ENCODE measurements at places on chromosomes 4 and X. TPM values are rescaled to one million over a fixed set of nuclear protein-coding genes. Genes with fewer than 3 reads are reported as not detected.

DNA sequence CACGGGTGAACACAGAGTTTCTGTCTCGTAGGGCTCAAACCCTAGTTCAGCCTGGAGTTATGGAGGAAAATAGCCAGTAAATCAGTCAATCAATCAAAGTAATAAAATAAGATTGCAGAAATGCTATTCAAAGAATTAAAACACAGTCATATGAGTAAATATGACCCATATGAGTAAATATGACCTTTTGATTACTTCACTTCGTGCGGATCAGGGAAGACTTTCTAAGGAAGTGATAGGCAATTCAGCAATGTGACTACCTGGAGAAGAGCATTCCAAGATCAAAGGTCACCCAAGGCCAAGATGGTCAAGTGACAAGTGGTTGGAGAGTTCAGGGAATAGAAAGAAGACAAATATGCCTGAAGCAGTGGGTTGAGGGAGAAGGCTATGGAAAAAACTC, 722.6 kb downstream of the ADGRL3 start:
- DNase-seq = peak; percentile 2

DNA sequence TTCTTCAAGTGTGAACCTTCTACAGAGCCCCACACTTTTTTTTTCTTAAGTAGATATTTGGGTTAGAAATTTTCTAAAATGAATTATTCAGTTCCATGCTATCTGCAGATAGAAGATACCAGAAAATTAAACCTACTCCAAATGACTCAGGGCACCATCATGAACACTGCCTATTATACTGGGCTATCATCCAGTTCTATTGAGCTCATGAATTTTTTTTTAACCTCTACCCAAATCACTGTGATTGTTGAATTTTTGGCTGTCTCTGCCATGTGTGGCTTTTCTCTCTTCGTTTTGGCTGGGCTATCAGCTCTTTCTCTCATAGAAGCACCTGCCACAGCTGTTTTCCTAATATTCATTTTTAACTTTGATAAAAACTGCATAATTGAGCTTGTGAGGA, 31.0 kb upstream of the SLC34A2 start:
- no peak for DNase-seq

DNA sequence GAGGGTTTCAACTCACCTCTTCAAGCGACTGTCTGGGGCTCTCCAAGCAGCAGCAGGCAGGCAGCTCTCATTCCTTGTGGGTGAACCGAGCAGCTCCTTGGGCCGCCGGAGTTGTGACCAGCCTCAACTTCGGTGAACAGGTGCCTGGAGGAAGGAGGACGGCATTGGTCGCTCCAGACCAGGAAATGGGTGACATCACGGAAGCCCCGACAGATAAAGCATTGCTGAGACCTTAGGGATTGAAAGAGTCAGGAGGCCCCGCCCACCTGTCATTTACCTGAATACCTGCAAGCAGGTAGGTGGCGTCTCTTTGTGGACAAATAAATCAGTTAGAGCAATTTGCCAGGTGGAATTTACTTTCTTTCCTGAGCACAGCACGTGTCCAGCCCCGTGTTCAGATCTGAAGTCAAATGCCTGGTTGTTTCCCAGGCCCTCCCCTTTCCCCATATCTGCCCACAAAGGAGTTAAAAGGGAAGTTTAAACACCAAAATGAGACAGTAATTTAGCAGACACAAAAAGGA, at the start of gene LNX1:
Gene LNX1, minus strand, starts transcription at position 115 of the 521 bp plus-strand sequence. CDS start 17,484 bp downstream, outside the sequence.
- DNase-seq = no peak

DNA sequence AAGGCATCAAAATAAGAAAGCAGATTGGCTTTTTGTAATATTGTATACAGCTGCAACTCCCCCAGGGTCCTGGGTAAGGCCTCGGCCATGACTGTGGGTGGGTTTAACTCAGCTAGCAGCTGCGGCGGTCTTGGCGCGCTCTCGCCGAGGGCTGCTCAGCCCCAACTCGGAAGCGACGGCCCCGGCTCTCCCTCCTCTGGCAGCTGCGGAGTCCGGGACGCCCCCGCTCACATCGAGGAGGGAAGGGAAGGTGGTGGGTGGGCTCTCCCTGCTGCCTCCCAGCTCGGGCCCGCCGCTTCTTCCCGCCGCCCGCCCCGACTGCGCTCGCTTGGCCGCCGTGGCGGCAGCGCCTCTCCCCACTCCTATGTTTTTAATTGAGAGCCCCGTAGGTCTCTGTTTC, 51.2 kb downstream of the GPR50 start:
- no peak for DNase-seq

GRCh38 chr4:151865312-151865711, 104.5 kb upstream of the GATB start:
- DNase-seq = no peak

GRCh38 chr4:181597766-181598165, 645.4 kb upstream of the TENM3 start:
- no peak for DNase-seq

- no peak for DNase-seq
Measured at GRCh38 chr4:145308598-145308997, 128.2 kb upstream of the OTUD4 start.

DNA sequence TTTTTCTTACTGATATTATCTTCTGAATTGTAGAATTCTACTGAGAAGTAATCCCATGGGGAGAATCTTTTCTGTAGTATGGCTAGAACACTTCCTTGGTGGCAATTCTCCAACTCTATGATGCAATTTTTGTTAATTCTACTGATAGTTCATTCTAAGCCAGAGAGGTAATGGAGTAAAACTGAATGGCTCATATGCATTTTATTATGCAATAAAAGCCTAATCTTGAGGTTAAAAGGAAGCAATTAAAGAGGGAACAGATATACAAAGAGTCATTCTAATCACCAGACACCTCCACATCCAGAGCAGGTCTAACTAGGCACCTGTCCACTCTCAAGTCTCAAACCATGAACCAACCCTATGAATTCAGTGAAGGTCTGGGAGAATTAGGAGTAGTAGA, 9.7 kb downstream of the RAP2C start:
- no peak for DNase-seq

DNA sequence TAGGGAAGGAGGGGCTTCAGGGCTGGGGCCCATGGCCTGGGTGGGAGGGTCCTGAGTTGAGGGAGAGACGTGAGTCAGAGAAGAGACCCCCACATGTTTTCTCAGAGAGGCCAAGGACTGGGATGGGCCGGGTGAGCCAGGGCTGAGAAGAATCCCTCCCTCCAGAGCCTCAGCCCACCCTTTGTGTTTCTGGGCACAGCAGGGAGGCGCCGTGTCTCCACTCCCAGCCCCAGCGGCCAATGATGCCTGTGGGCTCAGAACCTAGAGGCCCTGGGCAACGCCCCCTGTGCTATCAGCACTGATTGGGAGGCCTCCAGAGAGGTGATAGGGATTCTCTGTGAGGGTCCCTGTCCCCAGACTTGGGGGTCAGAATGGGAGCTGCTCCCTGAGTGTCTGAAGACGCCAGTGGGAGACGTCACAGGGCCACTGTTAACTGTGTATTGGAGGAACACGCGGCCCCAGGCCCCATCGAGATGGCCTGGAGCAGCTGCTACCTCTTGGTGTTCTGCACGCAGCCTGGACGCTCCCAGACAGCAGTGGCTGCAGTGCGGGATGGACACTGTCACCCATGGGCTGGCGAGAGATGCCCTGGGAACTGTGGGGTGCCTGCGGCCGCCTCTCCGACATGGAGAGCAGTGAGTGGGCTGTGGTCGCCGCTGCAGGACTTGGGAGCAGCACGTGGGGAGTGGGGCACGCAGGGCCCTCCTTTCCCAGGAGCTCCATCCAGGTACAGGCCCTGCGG, 8.5 kb downstream of the FGFRL1 start:
- no peak for DNase-seq

- no peak for DNase-seq
Measured at GRCh38 chr4:77196866-77197265, 39.9 kb downstream of the CCNG2 start.

DNA sequence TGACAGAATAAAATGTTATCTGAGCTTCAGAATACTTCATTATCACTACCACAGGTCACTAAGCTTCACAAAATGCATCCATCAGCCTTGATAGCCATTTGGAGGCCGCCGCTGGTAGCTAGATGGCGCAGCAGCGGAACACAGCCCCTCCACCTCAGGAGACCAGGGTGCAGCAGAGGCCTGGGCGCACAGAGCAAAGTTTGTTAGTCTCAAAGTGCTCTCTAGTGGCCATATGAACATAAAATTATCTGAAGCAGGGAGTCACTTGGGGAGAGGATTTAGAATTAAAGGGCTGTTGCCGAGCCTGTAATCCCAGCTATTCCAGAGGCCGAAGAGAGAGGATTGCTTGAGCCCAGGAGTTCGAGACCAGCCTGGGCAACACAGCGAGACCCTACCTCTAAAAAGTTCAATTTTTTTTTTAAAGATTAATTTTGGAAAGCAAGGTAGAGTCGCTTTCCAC, 8.1 kb upstream of the DCTD start:
- peak; percentile 27 for DNase-seq

Gene SLC49A3
- polyA plus RNA-seq = 0.12 TPM

Gene PHEX
- polyA plus RNA-seq = 0.33 TPM

Gene CCDC158
- polyA plus RNA-seq = not detected

Gene MAGEA11
- not detected for polyA plus RNA-seq

Gene EXOC1L
- not detected for polyA plus RNA-seq

Gene TRPC3
- polyA plus RNA-seq = not detected
